SHP77 (cell line): ENCODE measurements at places on chromosomes 16 and 17.
A peak's percentile ranks its signal among the peaks of the same experiment; 100 is the strongest.

DNA sequence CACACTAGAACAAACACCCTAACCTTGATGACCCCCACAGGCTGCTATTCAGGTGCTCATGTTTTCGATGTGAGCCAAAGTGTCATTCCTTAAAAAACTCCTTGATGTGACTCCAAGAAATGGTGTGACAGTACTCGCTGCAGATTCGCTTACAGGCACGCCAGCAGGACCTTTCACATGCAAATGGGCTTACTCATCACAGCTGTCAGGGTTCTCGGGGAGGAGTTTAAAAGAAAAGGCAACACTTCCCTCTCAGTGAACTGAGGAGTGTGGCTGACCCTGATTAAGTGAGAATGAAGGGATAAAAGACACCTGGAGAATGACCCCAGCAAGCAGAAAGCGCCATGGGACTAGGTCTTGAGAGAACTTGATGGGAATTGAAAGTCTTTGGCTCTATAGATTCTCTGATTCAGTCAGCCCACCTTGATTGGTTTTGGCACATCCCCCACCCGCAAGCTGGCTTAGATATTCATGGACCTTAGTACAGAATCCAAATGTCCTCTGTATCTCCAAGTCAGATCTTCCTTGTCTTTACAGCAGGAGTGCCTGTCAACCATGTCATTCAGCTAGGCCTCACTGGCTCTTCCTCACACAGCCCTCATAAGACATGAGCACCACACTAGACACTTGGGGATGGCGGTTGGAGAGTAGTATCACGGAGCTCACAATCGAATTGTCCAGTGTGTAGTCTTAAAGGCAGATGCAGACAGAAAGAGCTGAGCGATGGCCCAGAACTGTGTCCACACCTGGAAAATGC lies 82.6 kb downstream of the HIC1 start:
- no peak for DNase-seq

- DNase-seq = no peak
Observed at GRCh38 chr17:37147301-37147812, 198.6 kb downstream of the AATF start.

DNA sequence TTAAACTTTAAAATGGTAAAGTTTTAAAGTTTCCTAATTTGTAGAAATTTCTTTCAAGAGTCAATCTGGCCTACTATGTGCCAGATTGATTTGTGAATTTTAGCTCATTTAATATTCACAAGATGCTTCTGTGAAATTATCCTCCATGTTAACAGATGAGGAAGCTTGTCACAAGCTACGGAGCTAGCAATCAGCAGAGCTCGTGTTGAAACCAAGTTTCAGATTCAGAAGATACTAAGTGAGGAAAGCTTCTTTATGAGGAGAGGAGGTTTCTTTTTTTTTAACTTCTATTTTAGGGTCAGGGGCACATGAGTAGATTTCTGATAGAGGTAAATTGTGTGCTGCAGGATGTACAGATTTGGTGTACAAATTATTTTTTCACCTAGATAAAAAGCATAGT lies 135.9 kb downstream of the HS3ST4 start:
- DNase-seq = no peak

- DNase-seq = peak; percentile 73
Observed at GRCh38 chr16:68499006-68499405, 40.1 kb upstream of the ZFP90 start.

- peak; percentile 15 for DNase-seq
Observed at GRCh38 chr17:32783602-32784001, 93.3 kb downstream of the MYO1D start.

DNA sequence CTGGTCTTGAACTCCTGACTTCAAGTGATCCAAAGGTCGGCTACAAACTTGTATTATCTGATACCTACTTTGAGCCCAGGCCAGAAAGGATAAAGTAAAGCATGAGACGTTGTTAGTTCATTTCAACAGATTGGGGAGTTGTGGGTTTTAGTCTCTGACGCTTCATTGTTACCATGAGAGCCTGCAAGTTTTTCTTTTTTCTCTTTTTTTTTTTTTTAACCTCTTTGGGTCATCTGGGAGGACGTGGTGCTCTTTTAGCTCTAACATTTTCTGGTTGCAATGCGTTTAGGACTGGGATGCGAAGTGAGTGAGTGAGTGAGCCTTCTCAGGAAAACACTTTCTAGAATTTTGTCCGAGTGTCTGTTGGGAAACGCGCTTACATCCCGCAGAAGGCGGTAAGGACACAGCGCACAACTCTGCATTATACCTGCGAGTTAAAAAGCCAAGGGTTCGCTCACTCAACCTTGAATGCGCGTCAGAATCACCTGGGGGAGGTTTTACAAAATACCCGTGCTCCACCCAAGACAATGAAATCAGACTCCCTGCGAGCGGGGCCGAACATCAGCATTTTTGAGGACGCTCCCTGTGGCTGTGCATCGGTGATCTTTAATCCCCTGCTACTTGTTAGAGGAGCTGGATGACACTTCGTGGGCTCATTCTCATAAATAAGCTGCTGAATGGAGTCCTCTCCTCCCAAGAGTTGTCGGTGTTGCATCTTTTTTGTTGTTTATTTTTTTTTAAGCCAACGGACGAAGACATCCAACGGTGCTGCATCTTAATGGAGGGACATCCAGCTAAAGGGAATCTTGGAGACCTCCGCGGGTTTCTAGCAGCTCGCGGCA lies 629 bp upstream of the RNF135 start:
- DNase-seq = no peak

- no peak for DNase-seq
Observed at GRCh38 chr16:8863594-8864424, 5.0 kb downstream of the CARHSP1 start.

DNA sequence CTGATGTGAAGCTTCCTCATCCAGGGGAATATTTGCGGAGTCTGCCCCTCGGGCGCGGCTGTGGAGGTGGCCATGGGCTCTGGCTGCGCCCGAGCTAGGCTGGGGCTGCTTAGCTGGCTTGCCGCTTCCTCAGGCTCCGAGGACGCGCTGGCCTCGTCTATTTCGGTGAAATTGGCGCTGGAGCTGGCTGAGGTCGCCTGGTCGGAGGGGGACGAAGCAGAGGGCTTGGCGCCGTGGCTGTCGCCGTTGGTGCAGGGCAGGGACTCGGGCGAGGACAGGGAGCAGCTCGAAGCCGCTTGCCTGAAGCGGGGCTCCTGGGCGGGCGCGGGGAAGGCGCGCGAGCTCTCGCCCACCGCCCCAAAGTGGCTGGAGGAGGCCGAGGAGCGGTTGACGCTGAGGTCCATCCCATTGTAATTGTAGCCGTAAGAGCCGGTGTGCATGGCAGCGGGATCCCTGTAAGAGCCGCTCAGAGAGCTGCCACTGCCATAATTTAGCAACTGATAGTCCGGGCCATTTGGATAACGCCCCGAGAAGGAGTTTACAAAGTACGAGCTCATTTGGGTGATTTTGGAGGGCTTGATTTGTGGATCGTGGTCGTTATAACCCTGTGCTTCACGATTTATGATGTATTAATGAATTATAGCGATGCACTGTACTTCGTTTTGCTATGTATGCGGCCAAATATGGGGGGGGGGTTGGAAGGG lies at the start of gene HOXB5:
HOXB5 (minus strand) TSS at position 654 of the 704 bp plus-strand sequence; CDS start at position 557, 97 bp downstream.
- peak; percentile 75 for DNase-seq
